ENCODE measurements at places on chromosomes 12 and 14.
A peak's percentile ranks its signal among the peaks of the same experiment; 100 is the strongest.

GRCh38 chr12:49540229-49541139 lies 1.7 kb downstream of the KCNH3 start:
- no peak for DNase-seq

- DNase-seq = no peak
These were observed 361.5 kb downstream of the EGLN3 start for GRCh38 chr14:33589334-33589733.

DNA sequence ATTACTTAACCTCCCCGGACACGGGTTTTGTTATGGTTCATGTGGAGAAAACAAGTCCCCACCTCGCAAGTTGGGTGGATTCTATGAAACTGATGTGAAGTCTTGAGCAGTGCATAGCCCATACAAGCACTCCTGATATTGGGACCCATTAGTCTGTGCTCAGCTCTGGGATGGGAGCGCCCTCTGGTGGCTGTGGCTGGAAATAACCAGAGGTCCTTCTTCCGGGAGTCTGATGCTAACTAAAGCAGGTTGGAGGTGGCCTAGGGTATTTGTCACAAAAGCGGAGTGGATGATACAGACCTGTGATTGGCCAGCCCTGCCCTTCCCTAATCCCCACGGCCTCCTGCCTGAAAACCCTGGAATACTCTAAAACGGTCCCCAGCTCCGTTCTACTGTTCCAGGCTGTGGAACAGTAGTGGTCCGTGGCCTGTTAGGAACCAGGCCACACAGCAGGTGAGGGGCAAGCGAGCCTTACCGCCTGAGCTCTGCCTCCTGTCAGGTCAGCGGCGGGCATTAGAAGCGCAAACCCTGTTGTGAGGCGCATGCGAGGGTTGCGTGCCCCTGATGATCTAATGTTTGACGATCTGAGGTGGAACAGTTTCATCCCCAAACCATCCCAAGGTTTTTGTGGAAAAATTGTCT lies 6.4 kb downstream of the SLC48A1 start:
- DNase-seq = peak; percentile 82

DNA sequence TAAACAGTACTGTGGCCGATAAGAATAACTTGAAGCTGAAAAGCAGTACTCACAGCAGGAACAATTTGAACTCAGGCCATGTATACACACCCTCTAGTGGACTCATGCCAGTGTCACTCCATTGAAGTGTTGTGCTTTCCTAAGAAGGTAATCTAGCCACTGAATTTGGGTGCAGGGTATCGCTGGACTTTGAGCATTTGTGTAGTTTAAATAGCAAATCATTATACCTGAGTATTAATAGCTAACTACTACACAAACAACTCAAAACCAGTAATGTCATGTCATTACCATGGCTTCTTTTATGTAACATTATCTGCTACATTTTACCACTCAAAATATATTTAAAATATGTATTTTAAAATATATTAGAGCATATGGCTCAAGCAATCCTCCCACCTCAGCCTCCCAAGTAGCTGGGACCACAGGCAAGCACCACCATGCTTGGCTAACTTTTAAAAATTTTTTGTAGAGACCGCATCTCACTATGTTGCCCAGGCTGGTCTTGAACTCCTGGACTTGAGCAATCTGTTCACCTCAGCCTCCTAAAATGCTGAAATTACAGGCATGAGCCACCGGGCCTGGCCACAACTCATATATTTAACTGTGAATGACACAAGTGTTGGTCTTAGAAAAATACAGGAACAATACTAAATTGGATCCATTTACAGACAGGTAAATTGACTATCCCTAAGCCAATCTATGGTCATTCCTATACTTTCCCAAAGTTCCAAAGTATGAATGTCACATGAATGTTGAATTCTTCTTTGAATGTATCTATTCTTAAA lies 25.6 kb upstream of the ARID4A start:
- DNase-seq = no peak

GRCh38 chr12:130087222-130087621 lies 75.0 kb upstream of the FZD10 start:
- no peak for DNase-seq

- peak; percentile 83 for DNase-seq
These were observed 672 bp downstream of the RDH11 start for GRCh38 chr14:67694791-67695393.

DNA sequence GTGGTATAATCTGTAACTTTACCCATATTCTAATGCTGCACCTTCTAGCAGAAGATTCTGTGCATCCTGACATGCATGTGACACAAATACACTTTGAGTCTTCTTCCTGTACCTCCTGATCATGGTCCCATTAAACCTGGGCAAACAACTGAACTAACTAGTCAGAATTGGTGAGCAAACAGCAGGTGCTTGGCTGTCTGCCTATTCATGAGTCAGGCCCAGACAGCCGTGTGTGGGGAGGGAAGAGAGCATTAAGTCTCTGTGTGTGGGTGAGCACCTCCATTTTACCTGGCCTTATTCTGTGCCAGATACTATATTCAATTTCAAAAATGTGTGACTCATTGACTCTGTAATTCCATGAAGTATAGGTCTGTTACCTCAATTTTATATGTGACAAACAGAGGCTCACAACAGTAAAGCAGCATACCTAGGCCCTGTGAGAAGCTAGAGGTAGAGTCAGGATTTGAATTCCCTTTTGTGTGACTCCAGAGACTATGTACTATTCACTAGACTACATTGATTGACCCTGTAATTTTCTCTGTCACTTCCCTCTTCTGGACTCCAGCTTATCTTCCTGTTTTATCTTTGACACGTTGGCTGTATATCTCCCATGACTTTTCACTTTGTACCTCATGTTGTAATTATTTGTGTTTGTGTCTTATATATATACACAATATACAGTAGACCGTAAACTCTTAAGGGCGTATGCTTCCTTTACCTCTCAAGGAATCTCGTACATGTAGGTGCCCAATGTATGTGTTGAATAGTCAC lies 32.2 kb downstream of the SUSD6 start:
- no peak for DNase-seq

All from brain (organoid and tissue), 16 donors.